ENCODE measurements at places on chromosomes 2 and 18.
A peak's percentile ranks its signal among the peaks of the same experiment; 100 is the strongest.

DNA sequence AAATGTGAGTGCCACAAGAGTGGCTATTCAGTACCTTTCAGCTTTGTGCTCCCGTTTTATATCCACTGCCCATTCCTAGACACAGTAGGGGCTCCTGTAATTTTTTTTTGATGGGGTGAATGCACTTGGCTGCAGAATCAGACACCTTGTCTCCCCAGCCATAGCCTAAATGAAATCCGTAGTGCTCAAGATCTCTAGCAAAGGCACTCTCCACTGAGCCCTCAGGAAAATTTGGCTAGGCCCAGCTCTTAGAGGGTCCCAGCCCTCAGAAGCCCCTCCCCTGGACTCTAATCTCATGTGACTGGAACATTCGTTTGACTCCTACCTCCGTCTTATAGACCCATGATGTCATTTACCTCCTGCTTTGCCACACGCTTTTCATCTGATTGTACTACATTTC lies 323.9 kb downstream of the SMAD2 start:
- no peak for DNase-seq

- no peak for DNase-seq
These were observed 97.0 kb upstream of the CERS6 start for GRCh38 chr2:168359082-168359481.

DNA sequence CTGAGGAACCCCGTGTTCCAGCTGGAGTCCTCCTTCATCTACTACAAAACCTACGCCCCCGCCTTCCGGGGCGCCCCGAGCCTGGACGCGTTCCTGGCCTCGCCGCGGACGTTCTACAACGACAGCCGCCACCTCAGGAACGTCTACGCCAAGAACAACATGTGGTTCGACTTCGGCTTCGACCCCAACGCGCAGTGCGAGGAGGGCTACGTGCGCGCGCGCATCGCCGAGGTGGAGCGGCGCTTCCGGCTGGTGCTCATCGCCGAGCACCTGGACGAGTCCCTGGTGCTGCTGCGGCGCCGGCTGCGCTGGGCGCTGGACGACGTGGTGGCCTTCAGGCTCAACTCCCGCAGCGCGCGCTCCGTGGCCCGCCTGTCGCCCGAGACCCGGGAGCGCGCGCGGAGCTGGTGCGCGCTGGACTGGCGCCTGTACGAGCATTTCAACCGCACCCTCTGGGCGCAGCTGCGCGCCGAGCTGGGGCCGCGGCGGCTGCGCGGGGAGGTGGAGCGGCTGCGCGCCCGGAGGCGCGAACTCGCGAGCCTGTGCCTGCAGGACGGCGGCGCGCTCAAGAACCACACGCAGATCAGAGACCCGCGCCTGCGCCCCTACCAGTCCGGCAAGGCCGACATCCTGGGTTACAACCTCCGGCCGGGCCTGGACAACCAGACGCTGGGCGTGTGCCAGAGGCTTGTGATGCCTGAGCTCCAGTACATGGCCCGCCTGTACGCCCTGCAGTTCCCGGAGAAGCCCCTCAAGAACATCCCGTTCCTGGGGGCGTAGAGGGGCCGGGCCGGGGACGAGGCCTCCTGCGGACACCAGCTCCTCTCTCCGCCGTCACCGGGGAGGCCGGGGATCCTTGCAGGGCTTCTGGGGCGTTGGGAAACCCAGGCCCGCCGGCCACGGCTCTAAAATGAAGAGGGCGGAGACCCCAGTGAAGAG lies 5.3 kb upstream of the NEU4 start:
- no peak for DNase-seq

DNA sequence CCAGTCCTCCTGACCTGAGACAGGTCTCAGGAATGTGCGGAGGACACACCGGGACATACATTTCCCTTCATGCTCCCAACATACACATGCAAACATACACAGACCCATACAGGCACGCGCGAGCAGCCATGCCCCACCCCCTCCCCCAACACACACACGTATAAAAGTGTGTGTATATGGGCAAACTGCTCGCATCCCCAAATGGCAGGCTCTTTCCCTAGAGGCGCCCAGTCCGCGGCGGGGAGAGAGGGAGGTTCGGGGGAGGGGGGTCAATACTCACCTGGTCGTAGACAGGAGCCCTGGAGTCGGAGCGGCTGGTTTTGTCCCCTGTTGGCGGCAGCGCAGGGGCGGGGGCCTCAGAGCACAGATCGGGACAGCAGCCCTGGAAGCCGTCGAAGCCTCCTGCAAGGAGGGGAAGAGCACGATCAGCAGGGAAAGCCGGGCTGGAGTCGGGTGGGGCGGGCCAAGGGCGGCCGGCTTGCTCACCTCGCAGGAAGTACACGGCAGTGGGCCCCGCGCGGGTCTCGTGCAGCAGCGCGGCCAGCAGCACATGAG lies 682 bp downstream of the DUSP2 start:
- no peak for DNase-seq

GRCh38 chr2:39068299-39069135 lies 52.3 kb downstream of the SOS1 start:
- no peak for DNase-seq

GRCh38 chr2:233012301-233012971 lies 620 bp downstream of the NGEF start:
- no peak for DNase-seq

DNA sequence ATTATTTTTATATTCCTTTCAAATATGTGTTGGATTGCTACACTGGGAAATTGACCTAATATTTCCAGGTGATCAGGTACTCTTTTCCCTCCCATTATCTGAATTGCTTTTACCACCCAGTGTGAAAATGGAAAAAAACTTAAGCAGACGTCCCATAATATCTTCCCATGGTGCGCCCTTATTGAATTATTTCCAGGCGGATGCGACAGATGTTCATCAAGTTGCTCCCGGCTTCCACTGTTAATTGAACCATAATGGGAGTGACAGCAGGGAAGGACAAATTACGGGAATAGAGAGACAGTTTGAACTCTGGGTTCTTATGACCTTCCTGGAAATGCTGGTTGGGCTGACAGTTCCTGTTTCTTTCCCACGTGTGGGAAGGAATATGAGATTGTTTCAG lies 93.3 kb downstream of the THSD7B start:
- no peak for DNase-seq

- peak; percentile 2 for DNase-seq
These were observed 40.1 kb upstream of the AKAIN1 start for GRCh38 chr18:5237083-5237722.

- DNase-seq: no peak
These were observed 477 bp upstream of the WDCP start for GRCh38 chr2:24047703-24048033.

GRCh38 chr2:216880509-216881184 lies 20.8 kb upstream of the TNP1 start:
- DNase-seq: no peak

DNA sequence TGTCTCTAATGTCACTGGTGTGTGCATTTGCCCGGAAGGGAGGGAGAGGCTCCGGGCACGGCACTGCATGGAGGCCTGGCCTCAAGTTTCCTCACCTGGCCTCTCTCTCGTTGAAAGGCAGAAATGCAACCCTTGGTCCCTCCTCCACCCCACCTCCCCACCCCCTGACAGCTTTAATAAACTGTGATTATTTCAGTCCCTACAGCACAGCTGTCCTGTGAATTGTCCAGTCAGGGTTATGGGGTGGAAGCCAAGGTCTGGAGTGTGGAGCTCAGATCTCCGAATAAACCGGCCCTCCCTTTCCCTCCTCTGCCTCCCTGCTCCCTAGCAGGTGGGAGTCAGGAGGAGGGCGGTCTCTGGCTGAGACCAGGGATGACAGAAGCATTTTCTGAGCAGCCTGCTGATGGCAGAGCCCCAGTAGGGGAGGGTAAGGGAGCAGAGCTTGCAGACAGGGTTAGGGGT lies 199.2 kb upstream of the SMAD2 start:
- no peak for DNase-seq

DNA sequence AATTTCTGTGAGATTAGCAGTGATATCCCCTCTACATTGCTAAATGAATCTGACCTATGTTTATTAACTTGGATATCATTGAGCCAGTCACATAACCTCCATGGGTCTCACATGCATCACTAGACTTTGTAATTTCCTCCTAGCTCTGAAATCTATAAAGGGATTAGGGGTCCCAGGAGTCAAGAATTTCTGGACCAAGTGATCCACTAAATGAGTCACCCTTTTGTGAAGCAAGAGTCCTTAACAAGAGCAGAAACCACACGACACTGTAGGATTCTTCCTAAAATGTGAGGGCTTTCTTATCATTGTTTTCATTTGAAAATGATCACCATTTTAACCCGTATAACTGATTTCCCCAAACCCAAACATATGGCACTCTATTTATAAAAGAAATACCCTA lies 90.3 kb downstream of the DHRS9 start:
- DNase-seq: no peak

DNA sequence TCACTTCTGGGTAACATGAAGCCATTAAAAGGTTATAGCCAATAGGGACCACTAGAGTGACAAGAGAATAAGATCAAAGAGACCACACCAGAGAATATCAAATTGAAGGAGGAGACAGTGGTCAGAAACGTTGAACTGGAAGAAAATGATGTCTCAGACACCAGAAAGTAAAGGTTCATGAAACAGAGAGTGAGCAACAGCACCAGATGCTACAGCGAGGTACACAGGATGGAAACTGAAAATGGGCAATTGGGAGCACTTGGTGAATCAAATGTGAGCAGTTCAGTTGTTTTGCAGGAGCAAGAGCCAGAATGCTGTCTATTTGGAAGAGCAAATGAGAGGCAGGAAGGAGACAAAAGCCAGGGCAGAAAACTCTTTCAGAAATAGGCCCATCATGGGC lies 162.6 kb downstream of the SS18 start:
- DNase-seq: no peak

- DNase-seq: no peak
These were observed 27.4 kb downstream of the APCDD1 start for GRCh38 chr18:10481831-10482230.

DNA sequence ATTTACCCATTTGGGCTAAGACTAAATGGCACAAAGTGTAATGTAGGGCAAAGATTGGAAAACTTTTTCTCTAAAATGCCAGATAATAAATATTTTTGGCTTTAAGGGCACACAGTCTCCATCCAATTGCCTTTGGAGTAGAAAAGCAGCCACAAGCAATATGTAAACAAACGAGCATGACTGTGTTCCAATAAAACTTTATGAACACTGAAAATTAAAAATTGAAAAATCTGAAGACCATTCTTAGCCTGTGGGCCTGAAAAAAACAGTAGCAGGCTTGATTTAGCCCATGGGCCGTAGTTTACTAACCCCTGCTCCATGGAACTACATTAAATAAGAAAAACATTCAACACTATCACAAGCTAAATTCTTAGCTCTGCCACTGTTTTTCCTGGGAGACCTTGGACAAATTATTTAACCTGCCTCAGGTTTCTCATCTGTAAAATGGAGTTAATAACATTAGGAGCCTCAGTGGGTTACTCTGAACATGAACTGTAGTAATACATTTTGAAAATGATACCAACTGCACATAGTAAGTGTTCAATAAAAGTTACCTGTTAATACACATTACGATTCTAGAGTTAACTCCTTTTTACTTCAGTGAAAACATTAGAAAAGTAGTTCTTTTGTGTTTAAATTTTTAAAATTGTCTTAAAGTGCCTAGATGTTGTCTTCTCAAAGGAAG lies 1.3 kb downstream of the IFIH1 start:
- no peak for DNase-seq

- no peak for DNase-seq
These were observed 39.2 kb downstream of the GRHL1 start for GRCh38 chr2:9990736-9991135.

- no peak for DNase-seq
These were observed 40.9 kb downstream of the NRP2 start for GRCh38 chr2:205723179-205723578.

GRCh38 chr2:238143239-238143951 lies 4.9 kb downstream of the KLHL30 start:
- no peak for DNase-seq

GRCh38 chr18:36294031-36294430 lies 3.5 kb upstream of the FHOD3 start:
- DNase-seq: no peak

DNA sequence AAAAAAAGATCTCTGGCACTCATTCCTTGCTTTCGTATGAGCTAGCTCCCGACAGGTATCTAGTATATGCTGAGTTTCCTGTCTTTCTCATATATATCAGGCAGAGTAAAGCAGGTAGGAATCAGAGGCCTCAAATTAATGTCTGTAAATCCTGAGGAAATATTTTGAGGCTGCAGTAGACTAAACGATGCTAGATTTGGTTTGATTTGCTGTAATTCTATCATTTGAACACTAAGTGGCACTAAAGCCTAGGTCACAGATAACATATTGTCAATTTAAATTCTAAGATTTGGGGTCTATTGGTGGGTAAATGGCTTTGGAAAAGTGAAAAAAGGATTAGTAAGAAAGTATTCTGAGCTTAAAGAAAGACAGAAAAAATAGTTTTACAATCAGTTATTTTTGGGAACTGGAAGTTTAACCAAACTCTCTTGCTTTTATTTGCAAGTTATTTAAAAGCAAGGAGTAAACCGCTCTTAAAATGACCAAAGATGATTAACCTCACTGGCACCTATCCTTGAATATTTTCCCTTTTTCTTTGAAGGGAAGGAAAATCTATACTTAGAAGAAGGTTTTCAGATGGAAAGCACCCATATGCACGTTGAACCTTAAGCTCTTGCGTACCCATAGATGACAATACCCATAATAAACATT lies 37.6 kb upstream of the SLC4A10 start:
- no peak for DNase-seq

GRCh38 chr2:65522922-65523321 lies 90.5 kb upstream of the SPRED2 start:
- DNase-seq: no peak

Measured in activated T-cell treated with anti-CD3 and anti-CD28 coated beads for 4 hours (primary cell).